CD4-positive, alpha-beta T cell treated with Interleukin-6 at 100 ng/mL for 8 hours (primary cell): ENCODE measurements at places on chromosomes 11 and 22.

DNA sequence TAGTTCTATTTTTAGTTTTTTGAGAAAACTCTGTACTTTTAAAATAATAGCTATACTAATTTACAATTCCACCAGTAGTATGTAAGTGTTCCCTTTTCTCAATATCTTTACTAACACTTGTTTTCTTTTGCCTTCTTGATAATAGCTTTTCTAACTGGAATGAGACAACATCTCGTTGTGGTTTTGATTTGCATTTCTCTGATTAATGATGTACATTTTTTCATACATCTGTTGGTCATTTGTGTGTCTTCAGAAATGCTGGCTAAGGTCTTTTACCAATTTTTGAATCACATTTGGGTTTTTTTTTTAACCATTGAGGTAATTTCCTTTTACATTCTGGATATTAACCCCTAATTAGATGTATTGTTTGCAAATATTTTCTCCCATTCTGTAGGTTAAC, 258.9 kb downstream of the DYNC2H1 start:
- no peak for DNase-seq

- DNase-seq = no peak
These were observed 98.3 kb downstream of the NCAM1 start for GRCh38 chr11:113059548-113059947.

- DNase-seq = no peak
These were observed 104.0 kb downstream of the SOX6 start for GRCh38 chr11:16252373-16252772.

DNA sequence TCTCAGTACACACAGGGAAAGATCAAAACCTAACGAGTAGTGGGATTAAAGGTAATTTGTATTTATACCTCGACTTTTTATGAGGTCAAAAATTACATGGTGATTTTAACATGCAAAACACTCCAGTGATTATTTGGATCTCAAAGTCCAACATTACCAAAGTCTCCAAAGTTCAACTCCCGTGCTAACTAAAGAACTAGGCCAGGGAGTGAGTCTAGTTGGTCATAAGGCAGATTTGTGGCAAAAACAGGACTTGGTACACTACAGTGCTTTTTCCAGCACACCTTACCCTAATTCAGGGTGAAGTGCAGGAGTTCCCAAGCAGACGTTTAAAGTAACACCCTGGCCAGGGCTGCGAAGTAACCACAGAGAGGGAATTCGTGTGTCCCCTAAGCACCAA, 1.1 kb downstream of the PUS3 start:
- DNase-seq = no peak

- no peak for DNase-seq
These were observed 88.5 kb upstream of the ALX4 start for GRCh38 chr11:44398266-44399030.

- DNase-seq = peak; percentile 91
These were observed at the start of gene PRR5 for GRCh38 chr22:44701824-44702478. Gene PRR5 (plus strand): TSS chr22:44702204. CDS start chr22:44702475, 271 bp downstream.

DNA sequence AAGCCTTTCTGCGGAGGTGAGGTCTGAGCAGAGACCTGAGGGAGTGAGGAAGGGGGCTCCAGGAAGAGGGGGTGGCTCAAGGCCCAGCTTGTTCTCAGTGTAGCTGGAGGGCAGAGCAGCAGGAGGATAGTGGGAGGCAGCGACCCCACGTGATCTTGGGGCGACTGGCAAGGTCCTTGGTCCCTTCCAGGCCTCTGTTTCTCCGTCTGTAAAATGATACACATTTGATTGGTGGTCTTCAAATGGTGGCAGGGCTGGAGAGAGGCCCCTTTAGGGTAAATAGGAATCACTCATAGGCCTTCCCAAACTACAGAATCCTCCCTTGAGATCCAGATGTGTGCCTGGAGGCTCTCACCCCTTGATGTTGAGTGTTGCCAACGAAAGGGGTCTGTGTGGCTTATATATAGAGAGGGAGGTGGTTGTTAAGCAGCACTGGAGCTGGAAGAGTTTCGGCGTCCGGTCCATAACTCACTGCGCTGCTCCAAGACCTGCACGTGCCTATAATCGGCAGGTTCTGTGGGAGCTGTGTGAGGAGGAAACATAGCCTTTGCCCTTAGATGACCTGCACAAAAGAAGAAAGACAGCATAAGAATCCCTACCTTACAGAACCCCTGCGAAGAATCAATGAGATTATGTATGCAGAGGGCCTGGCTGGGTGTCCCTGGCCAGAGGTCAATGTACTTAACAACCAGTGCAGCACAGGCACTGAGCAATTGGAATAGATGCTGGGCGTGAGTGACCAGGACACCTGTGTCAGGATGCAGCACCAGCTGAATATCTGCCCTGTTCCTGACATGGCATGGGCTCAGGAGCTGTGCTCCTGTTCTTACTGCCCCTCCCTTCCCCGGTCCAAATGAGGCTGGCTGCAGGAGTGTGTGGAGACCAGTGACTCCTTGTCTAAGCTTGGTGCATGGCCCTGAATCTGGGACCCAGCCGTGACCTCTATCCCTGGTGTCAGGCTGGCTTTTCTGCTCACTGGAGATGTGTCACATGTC, 28.7 kb downstream of the OTOG start:
- DNase-seq = no peak

- DNase-seq = no peak
These were observed 434.3 kb downstream of the RAB38 start for GRCh38 chr11:87740968-87741367.

DNA sequence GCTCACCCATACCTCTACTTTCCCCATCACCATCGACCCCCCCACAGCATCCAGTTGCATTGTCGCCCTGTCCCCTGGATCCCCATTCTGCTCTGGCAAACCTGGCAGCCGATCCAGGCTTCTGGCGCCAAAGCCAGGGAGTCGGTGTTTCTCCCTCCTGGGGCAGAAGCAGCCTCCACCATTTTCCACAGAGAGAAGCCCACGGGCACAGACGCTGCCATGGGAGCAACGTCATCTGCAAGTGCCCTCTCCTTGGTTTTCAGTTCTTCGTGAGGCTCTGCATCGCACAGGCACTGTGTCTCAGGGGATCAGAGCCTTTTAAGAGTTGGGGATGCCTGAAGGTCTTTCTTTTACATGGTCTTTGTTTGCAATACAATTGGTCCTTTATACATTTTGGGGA, 2.3 kb downstream of the YPEL4 start:
- no peak for DNase-seq

- DNase-seq = no peak
These were observed 31.9 kb downstream of the DSCAML1 start for GRCh38 chr11:117765068-117765467.

DNA sequence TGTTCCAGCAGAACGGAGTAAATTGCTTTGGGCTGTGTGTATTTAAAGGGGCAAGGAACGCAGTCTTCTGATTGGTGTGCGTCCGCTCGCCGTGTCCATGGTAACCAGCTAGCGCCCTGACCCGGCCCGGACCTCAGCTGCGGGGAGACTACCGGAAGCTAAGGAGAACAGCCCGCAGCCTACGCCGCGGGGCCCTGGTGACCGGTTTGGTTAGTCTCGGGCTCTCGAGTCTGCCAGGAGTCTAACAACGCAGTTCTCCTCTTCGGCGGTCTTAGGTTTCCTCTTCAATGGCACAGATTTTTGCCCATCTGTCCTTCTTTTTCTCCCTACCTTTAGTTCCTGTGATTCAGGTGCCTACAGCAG, 3.5 kb upstream of the OR56A3 start:
- no peak for DNase-seq

- peak; percentile 35 for DNase-seq
These were observed at the start of gene BIK for GRCh38 chr22:43110444-43110926. Gene BIK (plus strand): TSS chr22:43110750. CDS start chr22:43124023, 13,273 bp downstream.

DNA sequence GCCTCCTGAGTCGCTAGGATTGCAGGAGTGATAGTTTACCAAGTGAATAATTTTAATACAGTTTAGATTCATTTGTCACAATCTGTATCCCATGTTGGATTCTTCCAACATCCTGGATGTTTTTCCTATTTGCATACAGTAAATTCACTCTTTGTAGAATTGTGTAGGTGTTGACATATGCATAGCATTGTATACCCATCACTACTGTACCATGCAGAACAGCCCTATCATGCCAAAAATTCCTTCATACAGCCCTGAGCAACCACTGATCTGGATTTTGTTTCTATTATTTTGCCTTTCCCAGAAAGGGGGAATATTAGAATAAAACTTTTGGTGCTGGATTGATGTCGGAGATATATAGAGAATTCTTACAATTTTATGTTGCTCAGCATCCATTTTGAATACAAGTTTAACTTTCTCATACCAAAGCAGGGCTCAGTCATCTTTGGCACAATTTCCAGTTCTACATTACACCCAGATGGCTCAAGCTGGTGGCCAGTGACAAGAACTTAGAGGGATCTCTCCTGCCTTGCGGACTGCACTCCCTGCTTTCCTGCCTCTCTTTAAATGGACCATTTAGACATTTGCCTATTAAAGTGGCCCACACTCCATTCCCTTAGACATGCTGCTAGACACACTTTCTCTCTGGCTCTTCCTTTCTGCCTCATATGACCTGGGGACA, 45.4 kb upstream of the CFAP300 start:
- DNase-seq = no peak

DNA sequence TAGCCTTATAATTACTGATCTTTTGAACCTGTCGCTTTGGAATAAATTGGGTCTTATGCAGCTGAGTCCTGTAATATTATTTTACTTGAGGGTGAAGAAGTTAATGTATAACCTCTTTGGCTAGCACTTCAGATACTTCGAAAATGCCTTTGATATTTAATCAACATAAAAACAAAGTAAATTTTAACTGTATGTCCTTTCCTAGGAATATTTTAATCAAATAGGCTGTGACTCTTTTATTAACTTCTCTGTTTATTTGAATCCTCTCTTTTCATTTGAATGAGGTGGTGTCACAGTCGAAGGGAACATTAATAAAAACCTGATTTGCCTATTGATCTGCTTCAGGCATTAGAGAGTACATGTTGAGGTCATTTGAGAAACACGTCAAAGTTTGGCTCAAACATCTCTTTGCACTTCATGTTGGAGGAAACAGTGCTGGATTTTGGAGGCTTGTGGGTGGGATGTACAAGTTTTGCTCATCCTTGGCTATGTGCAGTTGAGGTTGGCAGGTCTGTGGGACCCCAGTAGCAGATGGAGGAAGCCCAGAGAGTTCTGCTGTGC, 143.6 kb downstream of the NCAM1 start:
- DNase-seq = no peak

DNA sequence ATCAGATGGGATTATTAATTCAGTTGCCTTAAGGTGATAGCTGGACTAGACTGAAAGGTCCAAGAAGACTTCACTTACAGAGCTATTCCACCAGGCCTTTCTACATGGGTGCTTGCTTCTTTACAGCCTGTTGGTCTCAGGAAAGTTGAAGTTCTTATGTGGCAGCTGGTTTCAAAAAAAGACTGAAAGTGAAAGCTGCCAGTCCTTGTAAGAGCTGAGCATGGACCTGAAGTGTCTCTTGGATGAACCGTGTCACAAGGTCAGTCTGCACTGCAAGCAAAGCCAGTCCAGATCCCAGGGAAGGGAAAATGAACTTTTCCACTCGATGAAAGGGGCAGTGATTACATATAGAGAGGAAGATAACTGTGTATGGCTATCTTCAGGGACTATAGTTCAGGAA, 201.5 kb upstream of the LUZP2 start:
- no peak for DNase-seq
